ENCODE measurements at places on chromosomes 1 and 21.

GRCh38 chr1:213615226-213615916 lies 372.4 kb upstream of the PROX1 start:
- DNase-seq = no peak

DNA sequence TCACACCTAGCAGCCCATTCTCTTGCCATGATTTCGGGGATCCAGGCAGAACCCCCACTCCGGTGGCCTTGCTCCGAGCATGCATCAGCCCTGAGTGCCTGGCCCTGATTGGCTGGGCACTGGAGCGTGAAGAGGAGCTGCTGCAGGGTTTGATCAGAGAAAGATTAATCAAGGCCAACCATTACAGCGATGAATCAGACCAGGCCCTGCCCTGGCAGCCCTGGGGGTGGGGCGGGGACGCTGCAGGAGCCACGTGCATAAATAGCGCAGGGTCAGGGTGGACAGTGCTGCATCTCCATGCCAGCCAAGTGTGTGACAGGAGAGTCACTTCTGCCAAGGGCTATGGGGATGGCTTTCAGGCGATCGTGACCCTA lies 3.4 kb upstream of the FAM131C start:
- no peak for DNase-seq

GRCh38 chr1:179510038-179510437 lies 65.7 kb downstream of the NPHS2 start:
- no peak for DNase-seq

DNA sequence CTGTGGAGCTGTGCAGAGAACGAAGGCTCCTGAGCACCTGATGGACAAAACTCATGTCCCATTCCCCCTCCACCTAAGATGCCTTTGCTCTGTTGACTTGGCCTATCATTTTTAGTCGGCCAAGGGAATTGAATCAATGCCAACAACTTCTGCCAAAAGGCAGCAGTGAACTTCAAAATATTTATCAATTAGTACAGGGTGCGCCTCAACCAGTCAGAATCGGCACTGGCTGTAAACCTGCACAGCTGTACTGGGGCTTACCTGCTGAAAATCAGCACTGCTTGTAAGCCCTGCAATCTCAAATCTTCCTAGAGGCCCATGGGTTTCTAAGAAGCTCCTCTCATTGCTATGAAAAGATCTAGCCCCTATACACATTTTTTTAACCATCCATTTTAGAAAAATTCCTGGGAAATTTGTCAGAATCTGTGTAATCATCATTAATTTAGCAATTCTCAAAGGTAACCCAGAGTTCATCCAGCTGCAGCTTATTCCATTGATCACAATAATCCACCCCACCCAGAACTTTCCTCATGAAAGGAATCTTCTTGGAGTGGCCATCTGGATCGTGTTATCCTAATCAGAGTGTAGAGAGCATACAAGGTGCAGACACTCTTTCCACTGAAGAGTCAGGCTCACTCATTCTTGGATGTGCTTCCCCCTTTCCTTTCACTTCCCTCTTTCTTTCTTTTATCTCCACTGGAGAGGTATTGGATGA lies 40.2 kb downstream of the ADAMTS1 start:
- no peak for DNase-seq

DNA sequence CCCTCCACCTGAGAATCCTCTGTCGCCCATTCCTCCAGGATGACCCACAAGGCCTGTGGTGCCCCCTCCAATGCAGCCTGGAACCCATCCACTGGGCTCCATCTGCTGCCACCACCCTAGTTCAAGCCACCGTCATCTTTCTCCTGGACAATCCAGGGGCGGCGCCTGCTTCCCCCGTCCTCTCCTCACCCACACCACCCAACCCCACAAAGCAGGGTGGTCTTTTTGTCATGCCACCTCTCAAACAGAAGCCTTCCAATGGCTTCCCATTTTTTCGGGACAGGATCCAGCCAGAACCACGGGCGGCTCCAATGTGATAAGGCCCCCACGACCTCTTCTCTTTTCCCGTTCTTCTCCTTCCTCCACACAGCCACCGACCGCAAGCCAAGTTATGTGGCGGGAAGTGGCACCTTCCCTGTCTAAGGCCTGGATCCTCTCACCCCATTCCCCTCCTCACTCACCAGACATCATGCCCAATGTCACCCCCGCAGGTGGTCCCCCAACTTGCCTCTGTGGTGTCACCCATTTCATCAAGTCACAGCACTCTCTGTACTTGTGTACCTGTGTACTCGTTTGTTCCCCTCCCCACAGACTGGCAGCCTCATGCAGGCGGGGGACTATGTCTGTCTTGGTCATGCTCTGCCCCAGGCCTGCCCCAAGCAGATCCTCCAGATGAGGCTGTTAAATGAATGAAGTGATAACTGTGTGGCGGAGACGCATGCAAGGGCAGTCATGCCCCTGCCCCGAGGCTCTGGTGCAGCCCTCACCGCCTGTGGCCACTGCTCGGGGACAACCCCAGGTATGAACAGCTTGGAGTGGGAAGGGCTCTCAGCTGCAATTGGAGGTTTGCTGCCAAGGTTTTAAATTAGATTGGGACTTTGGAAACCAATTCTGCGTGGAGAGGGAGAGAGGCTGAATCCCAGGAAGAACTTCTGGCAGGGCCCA lies 11.0 kb downstream of the UBXN11 start:
- no peak for DNase-seq

DNA sequence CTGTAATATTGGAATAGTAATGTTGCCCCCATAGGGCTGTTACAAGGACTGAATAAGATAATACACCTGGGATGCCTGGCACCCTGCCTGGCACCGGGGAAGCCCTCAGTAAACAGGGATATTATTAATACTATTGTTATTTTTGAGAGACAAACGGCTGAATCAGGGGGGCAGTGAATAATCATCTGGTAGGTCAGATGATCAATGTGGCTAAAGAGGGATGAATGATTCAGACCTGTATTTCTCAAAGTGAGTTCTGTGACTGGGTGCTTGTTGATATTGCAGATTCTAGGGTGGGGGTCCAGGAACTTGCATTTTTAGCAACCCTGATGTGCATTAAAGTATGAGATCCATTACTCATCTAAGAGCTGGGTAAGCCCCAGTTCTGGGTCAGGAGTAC lies 46.2 kb upstream of the BCL10 start:
- DNase-seq = no peak

DNA sequence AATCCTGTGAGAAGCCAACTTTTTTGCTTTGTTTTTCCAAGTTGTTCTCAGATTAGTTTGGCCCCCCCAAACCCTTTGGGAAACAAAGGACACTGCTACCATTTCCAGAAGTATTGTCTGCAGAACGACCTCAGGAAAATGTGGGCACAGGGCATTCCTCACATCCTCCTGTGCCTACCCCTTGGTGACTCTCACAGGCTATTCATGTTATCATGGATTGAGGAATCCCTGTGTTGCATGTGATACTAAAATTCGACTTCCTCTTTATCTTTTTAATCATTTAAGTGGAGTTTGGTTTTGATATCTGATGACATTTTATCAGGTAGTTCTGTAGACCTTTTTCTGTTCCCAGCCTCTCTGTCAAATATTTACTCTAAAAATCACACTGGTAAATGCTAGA lies 184.5 kb downstream of the FASLG start:
- DNase-seq = no peak

- no peak for DNase-seq
These were observed at the start of gene HOOK1 for GRCh38 chr1:59814901-59815825. Gene HOOK1, plus strand, starts transcription at chr1:59814949. Its CDS starts 169 bp downstream, at chr1:59815118.

GRCh38 chr1:237211031-237211430 lies 169.0 kb downstream of the RYR2 start:
- no peak for DNase-seq

DNA sequence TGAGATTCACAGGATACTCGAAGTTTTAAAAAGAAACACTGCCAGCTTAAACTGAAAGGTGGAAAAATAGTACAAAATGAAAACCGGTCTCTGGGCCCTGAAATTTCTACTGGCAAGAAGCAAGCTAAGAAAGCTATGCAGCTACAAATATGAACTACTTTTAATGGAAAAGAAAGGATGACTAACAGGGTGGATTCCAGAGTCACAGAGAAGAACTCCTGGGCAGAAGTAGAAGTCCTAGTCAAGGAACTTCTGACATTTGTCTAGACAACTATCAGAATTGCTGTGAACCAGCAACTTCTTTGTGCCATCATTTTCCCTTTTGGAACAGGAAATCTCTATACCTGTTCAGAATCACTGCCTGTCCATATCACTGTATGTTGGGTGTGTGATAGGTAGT lies 38.1 kb downstream of the CD160 start:
- DNase-seq = no peak

GRCh38 chr1:113701429-113701828 lies 57.9 kb downstream of the PHTF1 start:
- DNase-seq = no peak

GRCh38 chr21:44420416-44421205 lies 34.7 kb upstream of the LRRC3 start:
- no peak for DNase-seq

GRCh38 chr1:83900524-83900923 lies 98.4 kb downstream of the TTLL7 start:
- DNase-seq = no peak

- no peak for DNase-seq
These were observed 28.8 kb upstream of the SLC26A9 start for GRCh38 chr1:205972081-205972480.

- DNase-seq = peak; percentile 58
These were observed 3.8 kb upstream of the RGSL1 start for GRCh38 chr1:182446033-182446669.

- peak; percentile 64 for DNase-seq
These were observed 34.6 kb downstream of the DNTTIP2 start for GRCh38 chr1:93844262-93845045.

DNA sequence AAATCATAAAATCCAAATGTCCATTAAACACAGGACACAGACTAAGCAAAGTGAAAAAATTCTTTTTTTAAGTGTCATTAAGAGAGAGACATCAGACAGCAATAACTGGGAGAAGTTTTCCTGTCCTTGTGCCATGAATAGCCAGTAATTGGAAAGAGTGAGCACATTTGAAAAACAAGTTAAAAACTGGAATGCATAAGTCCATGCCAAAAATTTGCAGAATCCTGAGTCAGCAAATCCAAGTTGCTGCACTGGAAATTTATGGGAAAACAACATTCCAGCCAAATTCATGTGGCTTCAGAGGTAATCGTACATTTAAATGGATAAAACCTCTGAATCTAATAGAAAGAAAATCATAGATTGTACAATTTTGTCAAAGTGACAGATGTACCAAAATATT lies 291.4 kb downstream of the LRRC40 start:
- peak; percentile 3 for DNase-seq

GRCh38 chr1:41382480-41383090 lies 21.4 kb downstream of the FOXO6 start:
- DNase-seq = peak; percentile 45

DNA sequence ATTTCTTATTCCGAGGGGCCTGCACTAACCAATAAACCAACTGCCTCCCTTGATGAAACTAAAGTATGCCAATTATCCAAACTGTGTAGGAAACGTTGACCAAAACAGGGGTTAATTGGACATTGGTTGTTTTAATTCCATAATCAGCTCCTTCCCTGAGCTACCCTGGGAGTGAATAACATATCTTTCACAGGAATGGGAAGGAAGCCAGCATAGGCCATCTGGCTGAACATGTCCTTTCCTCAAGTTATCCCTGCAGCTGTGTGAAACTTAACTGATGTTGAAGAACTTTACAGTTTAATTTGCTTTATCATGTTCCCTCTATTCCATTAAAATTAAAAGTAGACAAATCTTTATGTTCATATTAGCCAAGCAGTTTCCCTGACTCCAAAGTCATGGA lies 75.4 kb downstream of the NRIP1 start:
- no peak for DNase-seq

- DNase-seq = no peak
These were observed 19.1 kb downstream of the NME7 start for GRCh38 chr1:169348383-169349036.

GRCh38 chr1:112589766-112590165 lies 29.2 kb downstream of the ST7L start:
- no peak for DNase-seq

- DNase-seq = no peak
These were observed 633.3 kb downstream of the PTPRC start for GRCh38 chr1:199272139-199272544.

DNA sequence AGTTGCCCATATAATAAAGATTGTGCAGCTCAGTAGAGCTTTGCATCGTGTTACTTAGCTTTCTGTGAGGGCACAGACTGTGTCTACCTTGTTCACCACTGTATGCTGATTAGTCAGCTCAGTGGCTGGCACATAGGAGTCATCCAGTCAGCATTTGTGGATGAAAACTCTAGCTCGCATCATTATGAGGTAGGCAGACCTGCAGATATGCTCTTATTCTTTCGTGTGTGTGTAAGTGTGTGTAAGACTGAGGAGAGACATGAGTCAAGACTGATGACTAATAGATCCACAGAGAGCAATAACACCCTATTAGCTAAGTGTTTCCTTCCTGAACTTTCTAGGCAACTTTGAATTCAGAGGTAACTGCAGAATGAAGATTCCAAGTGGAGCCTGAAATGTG lies 17.1 kb downstream of the TTF2 start:
- DNase-seq = no peak

GRCh38 chr1:44300852-44301251 lies 54.2 kb downstream of the ERI3 start:
- no peak for DNase-seq

- no peak for DNase-seq
These were observed 38.6 kb downstream of the GADD45A start for GRCh38 chr1:67723620-67724019.

DNA sequence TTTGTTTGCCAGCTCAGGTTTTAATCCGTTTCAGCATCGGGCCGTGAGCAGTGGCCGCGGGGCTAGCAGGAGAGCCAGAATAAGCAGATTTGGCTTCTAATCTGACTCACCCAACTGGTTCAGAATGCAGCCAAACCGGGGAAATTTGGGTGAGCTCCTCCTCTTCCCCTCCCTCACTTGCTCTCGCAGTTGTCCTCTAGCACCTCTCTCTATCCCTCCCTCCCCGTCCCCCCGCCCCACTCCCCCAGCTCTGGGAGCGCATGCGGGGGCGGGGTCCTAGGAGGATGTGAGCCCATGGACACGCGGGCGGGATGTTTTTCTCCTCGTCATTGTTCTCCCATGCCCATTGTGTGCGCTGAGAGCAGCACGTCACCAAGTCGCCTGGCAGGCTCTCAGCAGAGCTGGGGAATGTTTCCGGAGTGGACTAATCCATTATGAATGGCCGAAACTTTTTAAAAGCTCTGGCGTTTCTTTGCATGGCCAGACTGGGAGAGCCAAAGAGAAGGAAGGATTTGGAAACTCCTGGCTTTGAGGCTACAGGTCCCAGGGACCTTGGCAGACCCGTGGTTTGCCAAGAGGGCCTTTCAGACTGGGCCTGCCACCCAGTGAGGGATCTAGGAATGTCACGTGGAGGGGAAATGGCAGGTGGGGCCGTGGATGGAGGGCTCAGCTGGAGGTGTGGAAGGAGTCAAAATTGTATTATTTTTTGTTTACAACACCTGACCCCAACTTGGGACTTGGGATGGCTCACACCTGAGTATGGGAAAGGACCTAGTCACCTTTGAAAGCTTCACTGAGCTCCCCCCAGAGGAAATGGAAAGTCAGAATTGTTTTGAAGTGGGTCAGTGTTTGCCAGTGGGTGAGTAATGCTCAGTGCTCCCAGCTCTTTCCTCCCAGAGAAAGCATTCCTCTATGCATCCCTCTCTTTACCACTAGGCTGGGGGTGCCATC lies 39.2 kb downstream of the CDK18 start:
- DNase-seq = peak; percentile 56

All from HTR-8/SVneo (cell line).